Stimulated activated CD4-positive, alpha-beta T cell treated with anti-CD3 and anti-CD28 coated beads, Interleukin-15, amount 100 ng/mL, for 24 hours (primary cell): ENCODE measurements at places on chromosomes 5 and 9.

DNA sequence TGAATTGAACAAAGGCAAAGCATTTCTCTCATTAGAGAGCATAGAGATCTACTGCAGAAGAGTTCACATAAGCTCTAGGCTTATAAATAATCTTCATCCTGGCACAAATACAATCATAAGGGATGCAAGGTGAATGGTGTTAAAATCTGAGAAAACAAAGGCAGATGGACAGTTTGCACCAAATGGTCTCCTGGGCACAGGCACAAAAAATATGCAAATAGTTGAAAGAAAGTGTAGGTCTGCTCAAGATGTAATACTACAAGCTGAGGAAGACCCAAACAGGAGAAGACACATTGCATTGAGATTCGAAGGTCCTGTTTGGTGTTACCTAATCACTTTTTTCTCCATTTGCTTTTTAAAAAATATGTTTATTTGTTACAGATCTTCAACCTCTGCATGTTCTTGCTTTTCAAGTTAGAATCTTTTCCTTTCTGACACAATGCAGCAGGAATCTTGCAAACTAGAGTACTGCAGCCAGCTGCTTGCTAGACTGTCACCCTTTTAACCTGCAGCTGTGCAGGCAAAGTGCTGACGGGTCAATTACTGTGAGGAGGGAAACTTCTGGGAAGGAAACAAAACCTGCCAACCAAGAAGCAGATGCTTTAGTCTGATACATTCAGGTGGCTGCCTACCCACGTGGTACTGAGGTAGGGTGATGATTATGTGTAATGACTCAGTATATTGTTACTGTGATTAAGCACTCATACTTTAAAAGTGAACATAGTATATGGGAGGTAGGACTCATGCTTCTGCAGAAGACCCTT is 1048.6 kb upstream of the SEMA6A start:
- DNase-seq, result no peak

DNA sequence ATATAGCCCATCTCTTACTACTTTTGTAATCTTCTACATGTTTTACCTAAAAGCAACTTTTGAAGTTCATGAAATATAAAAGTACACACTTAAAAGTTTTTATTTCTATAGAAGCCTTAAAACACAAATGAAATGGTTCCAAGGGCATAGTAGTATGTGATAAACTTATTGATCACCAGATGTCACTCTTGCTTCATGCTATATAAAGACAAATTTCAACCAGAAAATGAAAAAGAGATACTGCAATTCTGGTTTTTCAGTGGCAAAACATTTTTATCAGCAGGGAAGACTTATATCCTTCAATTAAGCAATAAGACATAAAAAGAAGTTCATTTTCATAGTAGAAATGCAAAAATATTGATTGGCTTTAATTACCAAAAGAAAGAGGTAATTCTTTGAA is 69.4 kb upstream of the FBXL17 start:
- DNase-seq, result no peak

DNA sequence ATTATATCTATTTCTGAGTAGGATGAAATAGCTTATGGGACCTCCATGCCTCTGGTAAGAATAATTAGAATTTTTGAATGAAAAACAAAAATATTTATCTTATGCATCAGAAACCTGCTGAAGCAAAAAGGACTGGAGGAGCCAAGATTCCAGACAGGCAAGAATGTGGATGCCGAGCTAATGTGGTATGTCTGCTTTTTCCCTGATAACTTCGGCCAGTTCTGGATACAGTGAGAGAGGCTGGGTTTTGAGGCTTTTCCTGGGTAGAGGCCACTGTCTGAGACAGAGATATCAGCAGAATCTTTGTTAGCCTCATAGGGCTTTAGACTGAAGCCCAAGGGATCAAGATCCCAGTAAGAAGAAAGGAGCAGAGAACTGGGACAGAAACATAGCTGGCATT is 5.2 kb upstream of the CTNND2 start:
- DNase-seq, result no peak

GRCh38 chr5:10329446-10329819 is 21.7 kb upstream of the CMBL start:
- DNase-seq, result no peak

DNA sequence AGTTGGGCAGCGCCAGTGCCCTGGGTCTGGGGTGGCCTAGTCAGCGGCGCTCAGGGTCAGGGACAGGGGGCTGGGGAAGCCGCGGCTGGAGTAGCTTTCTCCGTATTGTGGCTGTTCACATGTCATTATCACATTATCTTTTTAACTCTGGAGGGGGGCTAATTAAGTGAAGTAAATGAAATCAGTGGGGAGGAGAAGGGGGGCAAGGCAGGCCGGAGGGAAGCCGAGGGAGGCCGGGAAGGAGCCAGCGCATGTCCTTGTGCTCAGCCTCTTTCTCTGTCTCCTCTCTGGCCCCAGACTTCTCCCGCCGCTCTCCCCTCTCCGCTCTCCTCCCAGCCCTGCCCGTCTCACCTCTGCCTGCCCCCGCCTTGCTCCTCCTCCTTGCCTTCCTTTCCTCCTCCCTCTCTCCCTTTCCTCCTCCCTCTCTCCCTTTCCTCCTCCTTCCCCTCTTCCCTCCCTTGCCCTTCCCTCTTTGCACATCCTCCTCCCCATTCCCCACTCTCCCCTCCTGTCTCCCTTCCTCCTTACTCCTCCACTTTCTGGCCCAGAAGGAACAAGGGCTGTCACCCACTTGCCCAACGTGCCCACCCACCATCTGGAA is 38.7 kb downstream of the ASS1 start:
- DNase-seq, result no peak

GRCh38 chr5:32067774-32068470 is 106.2 kb downstream of the GOLPH3 start:
- no peak for DNase-seq

GRCh38 chr9:137128158-137128861 is 10.6 kb upstream of the GRIN1 start:
- peak; percentile 55 for DNase-seq

- no peak for DNase-seq
These were observed 848.5 kb upstream of the WWC1 start for GRCh38 chr5:167442922-167443321.

DNA sequence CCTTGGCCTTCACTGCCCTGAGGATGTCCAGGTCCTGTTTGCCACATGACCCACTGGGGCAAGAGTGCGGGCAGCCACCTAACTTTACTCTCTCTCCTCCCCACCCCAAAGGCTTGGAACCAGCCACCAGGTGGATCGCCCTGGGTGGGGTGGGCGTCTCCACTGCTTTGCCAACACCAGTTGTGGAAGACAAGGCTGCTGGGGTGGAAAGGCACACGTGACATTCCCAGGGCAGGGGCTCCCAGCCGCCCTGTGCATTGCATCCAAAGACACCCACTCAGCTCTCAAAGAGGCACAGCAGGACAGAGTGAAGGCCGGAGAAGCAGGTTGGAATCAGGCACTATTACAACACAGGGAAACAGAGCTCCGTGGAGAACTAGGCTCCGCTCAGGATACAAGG is 162.2 kb downstream of the OLFM1 start:
- DNase-seq, result no peak

GRCh38 chr5:159218595-159219023 is 9.3 kb upstream of the RNF145 start:
- no peak for DNase-seq

GRCh38 chr9:124040935-124041816 is 29.6 kb downstream of the LHX2 start:
- peak; percentile 59 for DNase-seq

- DNase-seq, result no peak
These were observed 557.7 kb upstream of the KLF4 start for GRCh38 chr9:108047264-108047663.

DNA sequence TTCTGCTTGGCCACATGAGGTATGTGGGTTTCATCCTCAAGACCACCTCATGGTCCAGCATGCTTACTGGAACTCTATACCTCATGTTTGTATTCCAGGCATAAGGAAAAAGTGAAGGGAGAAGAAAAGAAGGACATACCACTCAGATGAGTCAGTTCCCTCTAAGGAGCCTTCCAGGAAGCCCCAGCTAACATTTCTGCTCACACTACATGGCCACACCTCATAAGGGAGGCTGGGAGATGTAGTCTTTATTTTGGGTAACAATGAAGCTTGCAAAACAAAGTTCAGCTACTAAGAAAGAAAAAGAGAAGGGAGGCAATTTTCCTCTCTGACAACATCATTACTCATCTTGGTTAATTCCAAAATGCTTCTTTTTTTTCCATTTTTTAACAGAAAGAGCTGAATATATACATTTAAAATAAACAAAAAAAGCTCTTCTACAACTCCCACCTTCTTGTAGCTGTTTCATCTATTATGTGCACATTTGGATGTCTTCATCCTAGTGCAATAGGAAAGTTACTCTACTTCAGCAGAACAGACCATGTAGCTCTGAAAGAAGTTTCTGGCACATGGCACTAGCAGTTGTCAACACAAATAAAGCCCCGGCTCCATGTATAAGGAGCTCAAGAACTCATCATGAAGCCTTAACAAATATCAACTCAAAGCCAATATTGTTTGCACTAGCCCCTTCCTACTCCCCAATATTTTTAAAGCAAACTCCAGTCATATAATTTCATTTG is 123.6 kb upstream of the CCDC112 start:
- no peak for DNase-seq

GRCh38 chr9:3397766-3398165 is 128.0 kb downstream of the RFX3 start:
- DNase-seq, result no peak

GRCh38 chr9:129013674-129014073 is 14.5 kb downstream of the SH3GLB2 start:
- DNase-seq, result no peak

GRCh38 chr9:91750343-91750742 is 199.7 kb downstream of the ROR2 start:
- DNase-seq, result no peak

DNA sequence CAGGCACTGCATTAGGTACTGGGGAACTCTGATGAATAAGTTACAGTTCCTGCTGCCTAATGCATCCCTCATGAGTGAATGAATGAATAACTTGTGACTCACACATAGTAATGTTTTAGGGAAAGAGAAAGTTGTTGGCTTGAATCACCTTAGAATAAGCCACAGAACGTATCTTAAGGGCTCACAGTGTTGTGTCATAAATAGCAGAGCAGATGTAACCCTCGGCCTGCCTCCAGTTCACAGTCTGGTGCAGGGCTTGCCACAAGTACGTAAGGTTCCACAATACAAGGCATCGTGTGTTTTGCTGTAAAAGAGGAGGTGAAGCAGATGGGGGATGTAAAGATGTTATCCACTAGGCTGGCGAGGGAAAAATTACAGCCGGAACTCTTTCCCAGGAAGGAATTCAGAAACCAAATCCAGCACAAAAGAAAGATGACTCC is 218.7 kb downstream of the TRPM3 start:
- no peak for DNase-seq

DNA sequence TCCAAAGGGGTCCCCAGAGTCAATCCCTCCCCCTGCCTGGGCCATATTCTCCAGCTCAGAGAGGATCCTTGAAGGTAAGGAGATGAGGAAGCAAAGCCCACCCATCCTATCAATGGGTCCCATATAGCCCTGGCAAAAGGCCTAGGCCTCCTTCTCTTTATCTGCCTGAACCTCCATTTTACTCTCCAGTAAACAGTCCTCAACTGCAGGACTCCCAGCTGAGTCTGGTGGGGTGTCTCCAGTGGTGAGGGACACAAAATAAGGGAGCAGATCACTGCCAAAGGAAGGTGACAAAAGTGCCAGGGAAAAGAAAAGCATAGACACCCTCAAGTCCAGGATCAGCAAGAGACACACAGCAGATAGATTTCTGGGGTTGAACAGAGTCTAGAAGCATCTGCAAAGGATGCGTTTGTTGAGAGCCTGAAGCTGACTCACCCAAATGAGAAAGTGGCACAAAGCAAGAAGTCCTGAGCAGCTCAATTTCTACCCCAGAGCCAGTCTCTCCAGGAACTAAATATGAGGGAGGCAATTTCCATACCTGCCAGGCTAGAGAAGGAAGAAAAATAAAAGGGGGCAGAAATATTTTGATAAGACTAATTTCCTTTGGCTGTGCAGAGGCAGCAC is 2.7 kb upstream of the EBF1 start:
- DNase-seq, result no peak

DNA sequence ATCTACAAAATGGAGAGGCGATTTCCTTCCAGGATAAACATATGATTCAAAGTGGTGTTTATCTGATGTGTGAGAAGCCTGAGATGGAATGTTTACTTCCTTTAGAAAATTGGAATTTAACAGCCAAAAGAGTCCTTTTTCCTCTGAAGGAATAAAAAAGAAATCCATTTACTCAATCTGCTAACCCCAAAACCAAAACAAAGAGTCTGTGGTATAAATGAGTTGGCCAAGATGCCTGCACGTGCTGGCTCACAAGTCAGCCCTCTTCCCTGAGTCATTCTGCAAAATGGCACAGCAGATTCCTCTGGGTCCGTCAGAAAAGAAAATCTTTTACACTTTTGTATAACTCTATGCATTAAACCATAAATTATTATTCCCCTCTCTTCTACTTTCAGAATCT is 60.8 kb downstream of the EBF1 start:
- no peak for DNase-seq

DNA sequence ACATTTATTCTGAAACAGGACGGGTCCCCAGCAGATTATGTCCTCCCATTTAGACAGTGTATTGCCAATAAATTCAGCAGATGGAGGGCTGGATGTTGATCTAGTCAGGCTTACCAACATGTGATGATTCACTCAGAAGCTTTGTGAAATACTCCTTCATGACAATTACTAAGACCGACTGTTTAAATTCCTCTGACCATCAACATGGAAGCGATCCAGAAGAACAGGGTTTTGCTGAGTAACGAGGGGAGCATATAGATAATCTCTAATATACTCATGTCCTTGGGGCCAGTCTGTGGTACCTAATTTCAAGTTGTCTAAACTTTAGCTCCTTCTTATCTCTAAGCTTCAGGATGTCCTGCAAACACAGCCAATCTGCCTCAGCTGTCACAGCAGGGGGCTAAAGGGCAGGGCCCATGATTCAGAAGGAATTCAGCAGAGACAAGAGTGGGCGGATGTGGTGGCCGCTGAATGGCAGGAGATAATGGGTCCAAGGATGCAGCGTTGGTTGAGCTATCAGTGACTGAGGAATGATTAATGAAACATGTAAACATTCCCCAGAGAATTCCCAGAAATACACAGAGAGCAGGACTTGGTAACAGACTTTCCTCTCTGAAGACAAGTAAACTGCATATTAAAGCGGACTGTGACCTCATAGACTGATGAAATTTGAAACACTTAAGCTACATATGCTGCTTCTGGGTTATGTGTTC is 109.4 kb downstream of the ANKRD55 start:
- no peak for DNase-seq

GRCh38 chr9:97768746-97769145 is 71.6 kb upstream of the XPA start:
- no peak for DNase-seq

GRCh38 chr5:171588790-171589189 is 169.3 kb downstream of the FGF18 start:
- DNase-seq, result no peak
